ENCODE measurements at places on chromosomes 1 and 21.

DNA sequence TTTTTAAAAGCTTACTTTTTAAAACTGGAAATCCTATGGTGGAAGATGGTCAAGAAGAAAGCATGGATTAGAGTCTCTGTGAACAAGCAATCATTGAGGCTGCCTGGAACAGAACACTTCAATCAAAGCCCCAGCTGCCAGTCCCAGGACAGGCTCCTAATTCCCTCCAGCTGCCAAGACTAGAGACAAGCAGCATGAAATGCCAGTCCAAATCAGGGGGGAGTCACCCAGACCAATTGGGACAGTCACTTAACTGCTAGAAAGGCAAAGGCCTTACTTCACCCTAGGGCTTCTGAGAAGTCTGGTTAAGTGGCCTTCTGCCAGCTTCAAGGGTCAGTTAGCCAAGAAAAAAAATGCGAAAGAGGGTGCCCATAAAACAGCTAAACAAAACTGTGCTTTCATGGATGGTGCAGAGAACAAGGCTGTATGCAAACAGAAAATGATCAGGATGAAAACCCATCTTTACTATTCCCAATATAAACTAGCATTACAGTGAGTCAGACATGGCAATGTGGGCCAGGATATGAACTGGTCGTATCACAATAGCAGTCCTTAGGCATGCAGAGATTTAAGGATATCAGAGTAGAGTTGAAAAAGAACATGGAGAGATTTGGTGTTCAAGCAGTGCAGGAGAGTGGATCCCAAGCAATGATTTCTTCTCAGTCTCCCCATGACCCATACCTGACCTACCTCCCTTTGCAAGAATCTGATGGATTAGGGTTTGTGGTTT lies 31.0 kb upstream of the MAN1A2 start:
- no peak for DNase-seq

- no peak for DNase-seq
Measured at GRCh38 chr1:2383576-2383975, 7.8 kb downstream of the MORN1 start.

DNA sequence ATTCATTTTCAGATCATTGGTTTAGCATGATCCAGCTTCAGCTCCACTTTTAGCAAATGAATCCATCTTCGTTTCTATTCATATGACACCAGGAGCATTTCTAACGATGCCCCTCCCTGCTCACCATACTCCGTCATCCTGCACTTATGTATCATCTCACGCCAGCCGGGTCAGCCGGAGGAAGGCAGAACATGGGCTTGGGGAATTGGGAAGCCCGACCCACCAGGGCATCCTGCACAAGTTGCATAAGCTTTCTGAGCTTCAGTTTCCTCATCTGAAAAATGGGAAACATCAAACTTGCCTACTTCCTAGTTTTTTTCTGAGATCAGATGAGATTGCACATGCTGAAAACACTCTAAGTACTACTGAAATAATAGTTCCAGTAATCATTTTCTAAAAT lies 194.7 kb downstream of the AK5 start:
- no peak for DNase-seq

DNA sequence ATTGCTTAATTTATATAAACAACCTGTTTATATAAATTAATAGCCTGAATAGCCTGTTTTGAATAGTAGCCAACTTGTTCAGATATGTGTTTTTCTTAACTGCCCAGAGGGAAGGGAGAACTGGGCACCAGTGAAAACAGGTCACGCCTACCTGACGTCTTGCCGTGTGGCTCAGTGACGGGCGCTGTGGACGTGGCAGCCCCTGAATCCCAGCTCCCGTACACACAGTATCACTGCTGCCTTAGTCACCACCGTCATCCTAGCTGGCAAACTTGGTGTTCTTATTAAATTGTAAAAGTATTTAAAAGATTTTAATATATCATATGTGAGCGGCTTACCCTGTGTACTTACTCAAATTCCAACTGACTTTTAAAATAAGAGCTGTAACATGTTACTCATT lies 35.4 kb upstream of the TRAPPC10 start:
- DNase-seq: no peak

GRCh38 chr1:14443164-14443787 lies 155.2 kb upstream of the KAZN start:
- DNase-seq: no peak

DNA sequence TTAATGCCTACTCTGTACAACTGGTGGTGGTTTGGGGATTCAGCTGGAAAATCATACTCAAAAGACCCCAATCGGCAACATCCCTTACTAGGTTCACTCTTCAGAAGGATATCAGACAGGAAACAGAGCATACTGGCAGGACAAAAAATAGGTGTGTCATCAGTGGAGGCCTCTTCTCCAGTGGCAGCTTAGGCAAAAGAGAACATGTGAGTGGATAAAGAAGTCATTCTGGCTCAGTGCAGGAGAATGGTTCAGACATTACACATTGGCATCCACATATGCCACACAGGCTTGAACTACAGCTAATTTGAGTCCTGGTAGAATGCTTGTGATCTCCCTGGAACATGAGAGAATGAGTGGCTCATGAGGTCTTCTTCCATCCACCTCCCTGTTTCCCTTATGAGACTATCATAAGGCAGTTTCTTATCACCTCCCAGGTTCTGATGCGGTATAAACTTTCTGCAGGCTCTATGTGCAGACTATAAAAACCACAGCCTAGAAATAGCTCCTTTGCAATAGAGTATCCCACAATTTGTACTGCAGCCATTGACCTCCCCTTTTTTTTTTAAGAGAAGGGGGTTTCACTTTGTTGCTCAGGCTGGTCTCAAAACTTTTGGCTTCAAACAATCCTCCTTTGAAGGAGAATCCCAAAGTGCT lies 24.7 kb downstream of the VAMP4 start:
- DNase-seq: no peak

DNA sequence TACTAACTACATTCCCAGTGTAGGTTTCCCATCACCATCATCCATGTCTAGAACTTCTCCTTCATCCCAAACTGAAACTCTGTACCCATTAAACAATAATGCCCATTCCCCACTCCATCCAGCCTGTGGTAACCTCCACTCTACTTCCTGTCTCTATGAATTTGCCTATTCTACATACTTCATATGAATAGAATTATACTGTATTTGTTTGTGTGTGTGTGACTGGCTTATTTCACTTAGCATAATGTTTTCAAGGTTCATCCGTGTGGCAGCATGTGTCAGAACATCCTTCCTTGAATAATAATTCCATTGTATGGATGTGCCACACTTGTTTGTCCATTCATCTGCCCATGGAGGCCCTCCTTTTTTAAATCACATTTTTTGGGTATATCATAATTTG lies 35.7 kb downstream of the ATP2B4 start:
- no peak for DNase-seq

DNA sequence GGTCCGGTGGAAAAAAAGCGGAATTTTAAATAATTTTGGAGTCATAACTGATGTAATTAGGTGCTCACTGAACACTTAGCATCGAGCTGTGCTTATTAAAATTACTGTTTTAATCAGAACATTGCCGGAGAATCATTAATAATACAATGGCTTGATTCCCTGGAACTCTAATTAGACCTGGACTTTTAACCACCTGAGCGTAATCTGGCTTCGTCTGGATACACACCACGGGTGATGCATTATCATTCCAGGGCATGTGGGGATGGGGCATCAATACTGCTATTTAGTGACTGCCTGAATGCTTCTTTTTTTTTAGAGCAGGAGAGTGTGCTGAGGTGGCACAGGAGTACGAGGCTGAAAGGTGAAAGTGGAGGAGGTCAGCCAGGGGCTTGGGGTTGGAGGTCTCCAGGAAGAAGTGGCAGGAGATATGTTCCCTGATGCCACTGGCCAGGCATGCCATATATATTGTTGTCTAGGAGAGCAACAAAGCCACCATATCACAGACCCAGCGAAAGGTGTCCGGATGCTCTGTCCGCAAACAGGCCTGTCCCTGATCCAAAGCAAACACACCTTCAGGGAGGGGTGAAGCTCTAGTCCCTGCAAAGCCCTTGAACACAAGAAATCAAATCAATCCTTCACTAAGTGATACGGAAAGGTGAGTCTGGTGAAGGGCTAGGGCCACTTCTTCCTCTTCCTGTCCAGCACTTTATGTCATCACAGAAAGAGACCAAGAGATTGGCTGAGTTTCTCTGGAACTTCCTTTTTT lies 125.2 kb downstream of the PLXNA2 start:
- no peak for DNase-seq

GRCh38 chr1:100308777-100309176 lies 42.8 kb downstream of the RTCA start:
- no peak for DNase-seq

GRCh38 chr1:61091455-61091854 lies 9.1 kb downstream of the NFIA start:
- no peak for DNase-seq

DNA sequence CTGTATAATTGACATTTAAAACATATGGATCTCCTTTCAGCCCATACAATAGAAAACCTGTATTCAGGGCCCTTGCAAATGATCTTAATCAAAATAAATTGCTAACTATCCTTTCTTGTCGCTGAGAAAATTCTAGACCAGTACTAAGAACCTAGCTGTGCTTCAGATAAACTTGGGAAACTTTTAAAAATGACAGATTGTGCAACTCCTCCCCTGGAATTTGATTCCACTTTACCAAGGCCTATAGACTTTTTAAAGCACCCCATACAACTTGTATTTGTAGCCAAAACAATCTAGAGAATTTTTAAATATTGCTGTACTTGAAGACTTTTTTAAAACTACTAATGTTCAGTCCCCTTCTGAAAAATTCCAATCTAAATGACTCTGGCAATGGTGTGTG lies 51.6 kb downstream of the ZNF644 start:
- no peak for DNase-seq

DNA sequence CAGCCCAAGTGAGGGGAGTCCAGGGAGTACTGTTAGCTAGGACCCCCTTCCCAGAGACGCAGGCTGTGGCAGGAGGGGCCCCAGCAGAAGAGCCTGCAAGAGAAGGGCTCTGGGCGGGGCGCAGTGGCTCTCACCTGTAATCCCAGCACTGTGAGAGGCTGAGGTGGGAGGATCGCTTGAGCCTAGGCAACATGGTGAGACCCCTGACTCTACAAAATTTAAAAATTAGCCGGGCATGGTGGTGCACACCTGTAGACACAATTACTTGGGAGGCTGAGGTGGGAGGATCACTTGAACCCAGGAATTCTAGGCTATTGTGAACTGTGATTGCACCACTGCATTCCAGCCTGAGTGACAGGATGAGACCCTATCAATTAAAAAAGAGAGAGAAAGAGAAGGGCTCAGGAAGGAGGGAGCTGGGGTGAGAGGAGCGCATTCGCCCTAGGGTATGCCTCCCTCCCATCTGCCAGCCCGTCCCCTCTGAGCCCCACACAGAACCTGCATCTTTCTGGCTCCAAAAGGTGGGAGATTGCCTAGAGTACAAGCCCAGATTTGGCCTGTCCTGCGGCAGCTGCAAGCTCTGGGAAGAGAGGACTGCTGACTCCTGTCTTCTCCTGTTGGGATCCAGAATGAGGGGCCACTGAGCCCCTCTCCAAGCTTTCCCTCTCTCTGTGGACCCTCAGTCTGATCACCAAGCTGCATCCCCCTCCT lies 3.6 kb downstream of the KCNQ4 start:
- no peak for DNase-seq

DNA sequence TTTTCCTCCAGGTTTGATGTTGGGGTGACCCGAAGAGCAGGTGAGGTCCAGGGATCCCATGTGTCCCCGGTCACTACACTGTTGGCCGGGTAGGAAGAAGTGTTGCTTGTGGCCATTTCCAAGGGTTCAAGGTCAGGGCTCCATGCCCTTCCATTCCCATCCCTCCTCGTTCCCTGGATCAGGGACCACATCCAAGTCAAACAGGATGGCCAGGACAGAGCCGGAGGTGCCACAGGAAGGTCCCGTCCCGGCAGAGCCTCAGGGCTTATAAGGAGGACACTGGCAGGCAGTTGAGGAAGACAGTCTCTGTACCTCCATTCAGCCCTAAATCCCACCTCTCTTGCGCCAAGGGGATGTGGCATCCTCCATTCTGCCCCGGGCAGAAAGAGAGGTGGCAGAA lies 22.0 kb upstream of the FAM131C start:
- no peak for DNase-seq

- no peak for DNase-seq
Measured at GRCh38 chr1:43527111-43527878, 3.4 kb upstream of the PTPRF start.

DNA sequence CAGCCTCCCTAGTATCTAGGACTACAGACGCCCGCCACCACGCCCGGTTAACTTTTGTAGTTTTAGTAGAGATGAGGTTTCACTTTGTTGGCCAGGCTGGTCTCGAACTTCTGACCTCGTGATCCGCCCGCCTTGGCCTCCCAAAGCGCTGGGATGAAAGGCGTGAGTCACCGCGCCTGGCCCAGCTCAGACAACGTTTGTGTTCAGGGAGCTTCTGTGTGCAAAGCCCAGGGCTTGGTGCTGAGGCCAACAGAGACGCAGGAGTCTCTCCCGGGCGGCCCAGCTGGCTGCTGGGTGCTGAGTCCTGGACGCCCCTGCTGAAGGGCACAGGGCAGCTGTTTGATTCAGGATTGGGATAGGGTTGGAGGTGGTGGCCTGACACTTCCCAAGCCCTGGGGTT lies 3.0 kb downstream of the PRKCZ start:
- DNase-seq: no peak

DNA sequence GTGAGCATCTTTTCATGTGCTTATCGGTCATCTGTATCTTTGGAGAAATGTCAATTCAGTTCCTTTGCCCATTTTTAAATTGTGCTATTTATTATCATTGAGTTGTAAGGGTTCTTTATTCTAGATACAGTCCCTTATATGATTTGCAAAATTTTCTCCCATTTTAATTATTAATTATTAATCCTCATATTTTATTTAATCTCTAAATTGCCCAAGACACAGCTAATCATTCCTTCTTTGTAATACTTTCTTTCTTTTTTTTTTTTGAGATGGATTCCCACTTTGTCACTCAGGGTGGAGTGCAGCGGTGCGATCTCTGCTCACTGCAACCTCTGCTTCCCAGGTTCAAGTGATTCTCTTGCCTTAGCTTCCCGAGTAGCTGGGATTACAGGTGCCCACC lies 13.1 kb upstream of the TENT5B start:
- no peak for DNase-seq

- no peak for DNase-seq
Measured at GRCh38 chr1:53986458-53986857, 31.5 kb downstream of the LDLRAD1 start.

GRCh38 chr1:58456470-58456869 lies 90.1 kb downstream of the OMA1 start:
- no peak for DNase-seq

GRCh38 chr1:180198196-180198595 lies 31.9 kb upstream of the LHX4 start:
- DNase-seq: no peak

GRCh38 chr1:229879746-229880145 lies 187.3 kb upstream of the GALNT2 start:
- no peak for DNase-seq

- no peak for DNase-seq
Measured at GRCh38 chr1:12506281-12507280, 111.4 kb downstream of the DHRS3 start.

DNA sequence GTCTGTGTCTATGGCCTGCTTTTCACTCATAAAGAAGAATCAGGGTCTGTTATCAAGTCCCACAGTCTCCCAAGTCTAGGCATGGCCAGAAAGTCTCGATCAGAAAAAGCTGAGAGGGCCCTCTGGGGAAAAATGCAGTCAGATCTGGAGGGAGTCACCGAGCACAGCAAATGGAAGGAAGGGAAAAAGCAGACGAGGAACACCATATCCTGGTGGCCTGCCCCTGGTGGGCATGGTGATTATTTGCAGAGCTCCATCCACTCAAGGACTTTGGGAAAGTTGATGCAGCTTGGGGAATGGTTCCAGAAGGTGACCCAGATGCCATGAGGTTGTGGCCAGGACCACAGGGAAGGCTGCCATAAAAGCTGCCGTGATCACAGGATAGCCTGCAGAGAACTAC lies 189.1 kb downstream of the CLIC6 start:
- no peak for DNase-seq
